Caudate nucleus (tissue), 63 donors: ENCODE measurements at places on chromosomes 3 and 15.

DNA sequence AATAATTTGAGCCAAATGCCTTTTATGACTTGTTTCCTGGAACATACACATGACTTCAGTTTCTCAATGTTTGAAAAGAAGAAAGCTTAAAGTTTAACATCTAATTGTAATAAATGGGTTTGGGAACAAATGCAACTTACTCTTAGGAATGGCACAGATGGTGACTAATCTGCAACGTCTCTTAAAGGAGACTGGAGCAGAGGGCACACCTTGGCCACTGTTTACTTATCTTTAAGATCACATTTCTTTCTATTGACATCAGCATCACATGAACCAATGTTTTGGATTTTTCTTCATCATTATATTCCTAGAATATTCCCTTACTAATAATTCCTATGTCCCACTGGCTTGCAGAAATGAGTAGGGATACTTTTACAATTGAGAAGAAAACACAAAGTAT lies 229.5 kb downstream of the CHL1 start:
- no peak for DNase-seq

GRCh38 chr3:19522305-19522704 lies 374.0 kb downstream of the KCNH8 start:
- DNase-seq: no peak

DNA sequence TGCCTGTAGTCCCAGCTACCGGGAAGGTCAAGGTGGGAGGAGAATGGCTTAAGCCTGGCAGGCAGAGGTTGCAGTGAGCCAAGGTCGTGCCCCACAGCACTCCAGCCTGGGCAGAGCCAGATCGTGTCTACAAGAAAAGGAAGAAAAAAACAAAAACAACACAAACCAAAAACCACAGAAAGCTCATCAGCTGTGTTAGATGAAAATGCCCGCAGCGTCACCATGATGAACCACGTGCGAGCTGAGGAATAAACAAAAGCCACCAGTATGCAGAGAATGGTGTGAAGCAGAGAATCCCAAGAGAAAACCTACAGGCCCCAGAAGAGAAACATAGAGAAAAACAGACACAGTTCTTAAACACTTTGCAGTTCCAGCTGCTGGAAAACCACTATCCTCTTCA lies 19.7 kb upstream of the TM4SF19 start:
- DNase-seq: no peak

GRCh38 chr3:100591411-100591810 lies 18.0 kb upstream of the ADGRG7 start:
- DNase-seq: no peak

GRCh38 chr15:57457726-57458125 lies 81.4 kb downstream of the CGNL1 start:
- DNase-seq: no peak
